Tibial artery (tissue), 4 donors: ENCODE measurements at places on chromosomes 11 and 22.

DNA sequence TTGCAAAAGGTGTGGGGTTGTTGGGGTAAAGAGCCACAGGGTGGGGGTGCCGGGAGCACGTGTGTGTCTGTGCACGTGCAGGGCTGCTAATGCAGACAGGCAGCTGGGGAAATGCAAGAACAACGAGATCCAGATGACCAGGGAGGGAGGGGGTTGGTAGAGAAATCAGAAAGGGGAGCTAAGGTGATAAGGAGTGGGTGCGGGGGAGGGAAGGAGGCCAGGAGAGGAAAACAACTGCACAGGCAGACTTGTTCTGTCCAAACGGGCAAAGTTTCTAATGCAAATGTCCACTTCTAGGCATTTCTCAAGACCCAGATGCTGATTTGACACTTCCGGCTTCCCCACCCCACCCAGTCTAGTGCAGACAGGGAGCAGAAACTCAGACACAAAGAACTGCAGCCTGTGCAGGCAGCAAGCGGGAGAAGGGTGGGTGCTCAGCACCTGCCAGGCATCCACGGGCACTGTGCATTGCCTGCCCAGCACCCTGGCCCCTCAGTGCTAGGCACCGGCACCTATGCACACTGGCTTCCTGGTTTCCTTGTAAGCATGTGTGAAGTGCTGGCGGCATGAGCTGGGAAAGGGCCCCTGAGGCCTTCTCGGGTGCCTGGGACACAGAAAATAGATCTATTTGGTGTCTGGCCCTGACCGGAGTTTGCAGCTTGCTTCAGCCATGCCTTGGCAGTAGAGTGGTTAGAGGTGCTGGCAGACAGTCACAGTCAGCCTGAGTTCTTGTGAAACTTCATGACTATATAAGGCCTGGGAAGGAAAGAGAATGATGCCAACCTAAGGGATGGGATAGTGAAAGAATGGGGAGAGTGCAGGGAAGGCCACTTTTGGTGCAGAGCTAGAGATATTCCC lies 220.1 kb upstream of the SORL1-AS1 start:
- peak overlapping the region; percentile 72 for H3K27ac ChIP-seq
- peak overlapping the region; percentile 10 for H3K4me3 ChIP-seq
- no peaks in the 10 kb centered on the region for H3K27me3 ChIP-seq

DNA sequence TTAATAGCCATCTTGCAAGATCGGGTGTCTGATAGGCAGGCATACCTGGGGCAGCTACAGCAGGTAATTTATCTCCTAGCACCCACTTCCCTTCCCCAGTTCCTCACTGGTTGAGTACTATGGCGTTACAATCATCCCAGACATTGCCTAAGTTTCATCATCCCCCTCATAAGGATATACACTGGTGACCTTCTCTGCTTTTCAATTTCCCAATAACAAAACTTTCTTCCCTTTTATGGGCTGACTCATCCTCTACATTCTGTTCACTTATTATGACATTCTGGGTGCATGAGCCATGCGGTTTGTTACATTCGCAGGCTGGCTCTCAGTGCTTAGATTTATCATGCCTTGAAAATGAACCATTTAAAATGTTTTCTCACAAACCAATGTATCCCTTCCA lies 5.0 kb upstream of the MRPL11 start:
- no peaks in the 10 kb centered on the region for H3K36me3 ChIP-seq
- H3K27ac ChIP-seq = no peak overlapping the region
- H3K27me3 ChIP-seq = no peaks in the 10 kb centered on the region
- H3K4me1 ChIP-seq = no peaks in the 10 kb centered on the region
- no peak for DNase-seq

DNA sequence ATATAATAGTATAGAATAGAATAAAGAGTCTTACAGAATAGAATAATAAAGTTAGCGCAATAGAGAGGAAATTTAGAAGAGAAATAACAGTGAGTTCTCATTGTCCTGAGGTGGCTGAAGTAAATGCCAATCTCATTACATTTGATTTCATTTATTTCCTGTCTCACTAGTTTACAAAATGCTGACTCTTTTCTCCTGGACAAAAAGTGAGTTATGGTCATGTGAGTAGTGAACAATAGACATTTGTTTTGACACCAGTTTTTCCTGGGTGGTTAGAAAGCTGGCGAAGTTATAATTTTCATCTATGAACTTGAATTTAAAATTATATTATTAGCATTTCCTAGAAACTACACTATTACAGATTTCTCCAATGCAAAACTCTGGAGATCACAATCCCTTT lies 143.7 kb downstream of the TYR start:
- no peak overlapping the region for H3K4me3 ChIP-seq
- no peak for DNase-seq
- peaks cover 59% of the 10 kb centered on the region for H3K36me3 ChIP-seq
- H3K4me1 ChIP-seq = no peaks in the 10 kb centered on the region
- H3K27ac ChIP-seq = no peak overlapping the region

GRCh38 chr11:110728476-110728875 lies 16.2 kb upstream of the ARHGAP20 start:
- H3K4me3 ChIP-seq = no peak overlapping the region
- H3K27ac ChIP-seq = no peak overlapping the region
- DNase-seq = no peak
- no peaks in the 10 kb centered on the region for H3K27me3 ChIP-seq
- no peaks in the 10 kb centered on the region for H3K36me3 ChIP-seq
- H3K4me1 ChIP-seq = no peaks in the 10 kb centered on the region

GRCh38 chr22:24986816-24987215 lies 34.3 kb downstream of the KIAA1671 start:
- no peak overlapping the region for H3K4me3 ChIP-seq
- H3K36me3 ChIP-seq = no peaks in the 10 kb centered on the region
- H3K4me1 ChIP-seq = peaks cover 34% of the 10 kb centered on the region
- DNase-seq = no peak
- H3K27me3 ChIP-seq = no peaks in the 10 kb centered on the region
- H3K27ac ChIP-seq = no peak overlapping the region

DNA sequence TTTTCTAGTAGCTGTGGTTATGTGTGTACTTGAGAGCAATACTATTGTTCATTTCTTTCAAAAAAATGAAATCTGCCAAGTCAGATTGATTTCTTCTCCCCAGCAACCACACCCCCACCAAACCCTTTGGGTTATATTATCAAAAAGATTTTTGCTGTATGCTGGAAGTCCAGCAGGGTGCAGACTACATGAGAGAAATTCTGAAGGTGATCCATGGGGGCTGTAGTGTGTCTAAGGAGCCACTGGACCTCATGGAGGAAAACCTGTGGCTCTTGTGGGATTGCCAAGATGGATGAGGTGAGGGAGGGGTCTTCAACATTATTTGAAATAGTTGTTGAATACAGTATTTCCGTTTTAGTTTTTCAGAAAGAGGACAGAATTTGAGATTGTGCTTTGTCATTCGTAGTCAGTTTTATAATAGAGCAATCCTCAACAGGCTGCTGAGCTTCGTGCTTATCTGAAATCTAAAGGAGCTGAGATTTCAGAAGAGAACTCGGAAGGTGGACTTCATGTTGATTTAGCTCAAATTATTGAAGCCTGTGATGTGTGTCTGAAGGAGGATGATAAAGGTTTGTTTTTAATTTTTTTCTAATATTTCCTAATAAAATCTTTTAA lies 3.1 kb downstream of the EIF3M start:
- no peaks in the 10 kb centered on the region for H3K27me3 ChIP-seq
- peaks cover 32% of the 10 kb centered on the region for H3K36me3 ChIP-seq
- H3K4me3 ChIP-seq = no peak overlapping the region
- H3K4me1 ChIP-seq = peaks cover 22% of the 10 kb centered on the region
- no peak for DNase-seq

GRCh38 chr22:21450320-21450831 lies 16.8 kb upstream of the TMEM191C start:
- no peak for DNase-seq
- H3K4me1 ChIP-seq = no peaks in the 10 kb centered on the region
- no peak overlapping the region for H3K27ac ChIP-seq
- no peaks in the 10 kb centered on the region for H3K27me3 ChIP-seq
- no peak overlapping the region for H3K4me3 ChIP-seq
- H3K36me3 ChIP-seq = peaks cover 17% of the 10 kb centered on the region

- H3K4me3 ChIP-seq = no peak overlapping the region
- no peaks in the 10 kb centered on the region for H3K4me1 ChIP-seq
- no peak for DNase-seq
Observed at GRCh38 chr11:132024587-132025295, 654.3 kb downstream of the NTM start.

DNA sequence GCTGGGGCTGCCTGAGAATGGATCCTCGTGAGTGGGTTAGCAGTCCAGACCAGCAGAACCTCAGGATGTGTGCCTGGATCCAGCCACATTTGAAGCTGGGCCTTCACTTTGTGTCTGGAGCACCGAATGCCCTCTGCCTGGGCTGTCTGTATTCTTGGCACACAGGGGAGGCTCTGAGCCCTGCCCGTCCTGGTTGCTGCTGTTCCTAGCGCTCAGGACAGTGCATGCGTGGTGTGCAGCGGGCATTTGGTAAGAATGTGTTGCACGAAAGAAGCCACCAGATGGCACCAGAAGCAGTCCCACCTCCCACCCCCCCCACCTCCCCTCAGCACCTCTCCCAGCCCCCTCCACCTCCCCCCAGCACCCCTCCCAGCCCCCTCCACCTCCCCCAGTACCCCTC lies 4.1 kb upstream of the MAPK11 start:
- H3K4me3 ChIP-seq = no peak overlapping the region
- H3K36me3 ChIP-seq = peaks cover 51% of the 10 kb centered on the region
- no peak for DNase-seq

GRCh38 chr11:19393941-19394340 lies 153.2 kb upstream of the E2F8 start:
- no peak overlapping the region for H3K27ac ChIP-seq
- DNase-seq = no peak
- H3K4me3 ChIP-seq = no peak overlapping the region
- no peaks in the 10 kb centered on the region for H3K4me1 ChIP-seq

GRCh38 chr11:83554876-83555275 lies 268.7 kb upstream of the CCDC90B start:
- H3K4me3 ChIP-seq = no peak overlapping the region
- no peaks in the 10 kb centered on the region for H3K27me3 ChIP-seq
- DNase-seq = no peak
- H3K4me1 ChIP-seq = no peaks in the 10 kb centered on the region

DNA sequence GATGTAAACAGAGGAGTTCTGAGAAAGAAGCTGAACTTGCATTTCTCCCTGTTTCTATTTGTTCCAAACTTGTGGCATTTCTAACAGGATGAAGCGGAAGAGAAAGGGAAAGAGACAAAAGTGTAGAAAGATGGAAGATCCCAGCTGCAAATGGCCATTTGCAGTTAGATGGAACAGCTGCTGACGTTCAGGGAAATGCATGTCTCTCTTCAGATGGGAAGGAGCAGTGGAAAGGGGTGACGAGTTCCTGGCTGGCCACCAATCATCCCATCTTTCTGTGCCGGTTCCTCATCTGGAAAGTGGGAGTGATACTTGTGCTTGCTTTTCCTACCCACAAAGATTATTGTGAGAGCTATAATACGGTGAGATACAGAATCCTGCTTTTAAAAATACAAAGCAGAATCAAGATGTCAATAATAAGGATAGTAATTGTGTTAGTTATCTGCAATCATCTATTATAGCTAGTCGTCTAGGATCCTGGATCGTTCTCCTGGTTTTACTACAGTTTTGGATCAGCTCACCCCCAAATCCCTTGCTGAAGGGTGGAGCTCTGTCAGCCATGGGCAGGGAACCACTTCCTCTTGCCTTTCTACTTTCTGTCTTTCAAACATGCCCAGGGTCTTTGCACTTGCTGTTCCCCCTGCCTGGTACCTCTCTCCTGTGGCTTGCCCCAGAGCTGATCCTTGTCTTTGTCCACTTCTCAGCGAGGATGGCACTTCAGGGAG lies 1.2 kb upstream of the TIMP3 start:
- peaks cover 18% of the 10 kb centered on the region for H3K4me1 ChIP-seq
- peak overlapping the region; percentile 89 for H3K27ac ChIP-seq
- no peak for DNase-seq

DNA sequence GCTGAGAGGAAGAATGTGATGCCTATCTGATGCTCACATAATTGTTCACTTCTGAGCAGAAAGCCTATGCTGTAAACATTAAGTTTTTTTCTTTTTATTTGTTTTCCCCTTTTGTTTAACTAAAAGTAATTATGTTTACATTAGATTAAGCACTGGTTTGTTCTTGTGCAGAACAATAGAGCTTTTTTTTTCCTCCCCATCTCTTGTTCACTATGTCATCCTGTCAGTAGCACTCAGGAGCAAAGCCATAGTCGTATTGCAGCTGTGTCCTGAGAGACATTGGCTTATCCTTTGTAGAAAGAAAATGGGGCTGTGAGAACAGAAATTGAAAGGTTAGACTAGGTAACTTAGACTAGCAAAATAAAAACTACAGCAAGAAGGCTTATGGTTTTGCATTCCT lies 301.8 kb upstream of the RAG2 start:
- no peaks in the 10 kb centered on the region for H3K27me3 ChIP-seq
- DNase-seq = no peak
- H3K4me1 ChIP-seq = no peaks in the 10 kb centered on the region
- no peaks in the 10 kb centered on the region for H3K36me3 ChIP-seq
- H3K4me3 ChIP-seq = no peak overlapping the region
